Motor neuron (in vitro differentiated cells): ENCODE measurements at places on chromosomes 7 and 10.

DNA sequence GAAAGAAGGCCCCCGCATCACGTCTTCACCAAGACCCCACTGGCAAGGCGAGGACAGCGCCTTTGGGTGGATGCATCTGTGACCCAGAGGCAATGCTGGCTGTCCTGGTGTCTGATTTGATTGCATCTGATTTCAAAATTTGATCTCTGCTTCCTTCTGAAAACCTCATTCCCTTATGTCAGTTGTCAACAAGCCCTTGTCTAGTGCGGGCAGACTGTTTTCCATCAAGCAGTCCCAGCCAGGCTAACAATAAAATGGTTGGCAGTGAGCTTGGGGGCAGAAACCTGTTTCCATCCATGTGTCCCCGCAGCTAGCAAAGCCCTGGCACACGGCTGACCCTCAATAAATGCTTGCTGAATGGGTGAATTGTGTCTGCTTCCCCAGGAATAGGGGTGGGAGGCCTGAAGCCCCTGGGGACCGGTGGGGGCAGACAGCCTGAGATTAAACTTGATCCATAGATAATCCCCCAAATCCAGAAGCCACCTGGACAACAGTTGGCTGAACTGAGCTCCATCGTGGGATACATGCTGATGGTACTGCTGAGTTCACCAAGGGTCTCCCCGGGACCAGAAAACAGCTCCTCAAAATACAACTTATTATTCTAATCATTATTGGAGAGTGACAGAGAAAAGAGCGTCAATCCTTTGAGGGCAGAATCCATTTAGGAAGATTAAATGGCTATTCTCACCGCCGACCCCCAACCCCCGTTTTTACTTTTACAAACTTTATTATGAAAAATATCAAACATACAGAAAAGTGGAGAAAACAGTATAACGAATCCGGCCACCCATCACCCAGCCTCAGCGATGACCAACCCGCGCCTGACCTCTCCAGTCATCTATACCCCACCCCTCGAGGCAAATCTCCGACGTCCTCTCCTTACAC lies 912 bp upstream of the DUSP5 start:
- no peak for ATAC-seq

GRCh38 chr7:12706900-12707536 lies 19.6 kb downstream of the ARL4A start:
- ATAC-seq, result peak; percentile 76

DNA sequence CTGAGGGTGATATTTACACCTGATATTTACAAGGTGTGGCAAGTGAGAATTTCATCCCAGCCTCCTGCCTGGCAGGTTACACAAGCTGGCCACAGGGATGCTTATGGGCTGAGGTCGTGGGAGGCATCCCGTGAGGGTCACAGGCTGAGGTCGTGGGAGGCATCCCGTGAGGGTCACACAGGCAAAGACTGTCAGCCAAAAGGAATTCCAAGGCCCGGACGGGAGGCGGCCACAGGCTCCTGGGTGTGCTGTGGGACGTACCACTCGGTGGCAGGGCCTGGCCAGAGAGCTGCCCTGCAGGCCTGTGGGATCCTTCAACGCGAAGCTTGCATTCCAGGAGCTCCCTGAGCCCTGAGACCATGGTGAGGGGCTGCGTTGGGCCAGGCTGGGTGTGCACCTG lies 460.6 kb downstream of the DNAJB6 start:
- ATAC-seq, result no peak

- no peak for ATAC-seq
Observed at GRCh38 chr7:54252256-54253035, 289.7 kb upstream of the VSTM2A start.

DNA sequence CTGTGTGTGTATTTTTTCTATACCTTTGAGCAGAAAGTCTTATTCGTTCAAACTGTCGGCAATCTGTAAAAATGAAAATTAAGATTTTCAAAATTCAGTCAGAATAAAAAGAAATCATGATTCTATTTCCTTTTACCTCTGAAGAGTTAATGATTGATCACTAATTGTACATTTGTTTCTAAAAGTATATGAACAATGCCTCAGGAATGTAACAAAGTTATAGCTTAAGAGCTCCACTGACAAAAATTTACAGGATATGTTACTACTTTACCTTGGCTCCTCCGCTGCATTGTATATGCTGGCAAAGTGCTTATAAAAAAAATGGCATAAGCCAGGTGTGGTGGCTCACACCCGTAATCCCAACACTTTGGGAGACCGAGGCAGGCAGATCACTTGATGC lies 225.7 kb downstream of the VTI1A start:
- no peak for ATAC-seq
